ENCODE measurements at places on chromosomes 11 and 22.
A peak's percentile ranks its signal among the peaks of the same experiment; 100 is the strongest.

DNA sequence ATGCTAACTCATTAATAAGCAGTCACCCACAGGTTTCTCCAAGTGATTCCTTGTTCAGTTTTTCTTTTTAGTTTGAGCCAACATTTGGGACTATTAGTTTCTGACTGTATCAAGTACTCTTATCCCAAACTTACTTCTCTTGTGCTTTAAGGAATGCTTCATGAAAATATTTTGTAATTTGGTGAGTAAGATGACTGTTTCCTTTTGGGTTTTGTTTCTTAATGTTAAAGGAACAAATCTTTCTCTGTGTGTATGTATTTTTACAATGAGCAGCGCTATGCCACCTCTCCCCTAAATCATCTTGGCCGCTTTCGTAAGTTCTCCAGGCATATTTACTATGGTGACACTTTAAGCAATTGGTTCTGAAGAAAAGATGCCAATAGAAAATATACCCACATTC, 72.4 kb downstream of the LDLRAD3 start:
- DNase-seq = no peak

DNA sequence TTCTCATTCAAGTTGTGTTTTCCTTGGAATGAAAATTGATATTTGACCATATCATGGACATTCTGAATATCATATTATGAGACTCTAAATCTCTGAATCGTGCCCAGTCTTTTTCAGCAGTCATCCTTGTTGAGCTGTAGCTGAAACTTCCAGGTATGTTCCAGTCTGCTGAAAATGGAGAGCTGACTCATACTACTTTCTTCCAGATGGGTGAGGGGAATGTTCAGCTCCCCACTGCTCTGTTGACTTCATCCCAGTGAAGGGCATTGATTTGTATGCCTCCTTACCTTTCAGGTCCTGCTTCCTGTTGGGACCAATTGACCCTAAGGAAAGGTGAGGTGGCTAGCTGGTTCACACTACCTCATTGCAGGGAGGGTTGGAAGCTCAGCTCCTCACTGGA, 3.5 kb downstream of the OR5P2 start:
- DNase-seq = no peak

GRCh38 chr11:83424376-83425136, 138.4 kb upstream of the CCDC90B start:
- DNase-seq = no peak

DNA sequence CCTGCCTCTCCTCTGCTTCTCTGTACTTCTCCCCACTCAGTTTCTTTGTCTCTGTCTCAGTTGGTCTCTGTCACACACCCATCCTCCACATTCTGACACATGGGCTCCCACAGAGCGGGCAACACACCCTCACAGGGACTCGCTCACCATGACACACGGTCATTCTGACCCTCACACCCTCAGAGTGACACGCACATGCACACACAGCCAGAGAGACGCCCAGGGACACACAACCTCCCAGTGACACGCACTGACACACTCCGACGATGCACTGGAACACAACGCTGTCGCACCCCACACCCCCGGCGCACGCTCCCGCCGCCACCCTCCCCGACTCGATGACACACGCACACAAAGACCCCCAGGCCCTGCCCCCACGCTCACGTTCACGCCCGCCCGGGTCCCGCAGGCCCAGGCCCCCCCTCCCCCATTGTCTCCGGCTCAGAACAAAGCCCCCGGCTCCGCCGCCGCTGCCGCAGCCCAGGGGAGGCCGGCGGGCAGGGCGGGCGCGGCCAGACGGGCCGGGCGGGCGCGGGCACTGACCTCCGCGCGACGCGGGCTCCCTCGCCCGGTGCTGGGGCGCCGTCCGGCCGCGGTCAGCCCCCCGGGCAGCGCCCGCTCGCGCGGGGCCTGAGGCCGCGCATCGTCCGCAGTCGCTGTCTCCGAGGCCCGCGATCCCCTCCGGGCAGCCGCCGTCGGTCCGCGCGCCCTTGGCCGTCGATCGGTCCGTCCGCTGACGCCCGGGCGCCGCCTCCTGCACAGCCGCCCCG, 404 bp downstream of the DCHS1 start:
- no peak for DNase-seq

- no peak for DNase-seq
Measured at GRCh38 chr11:109514313-109515018, 92.5 kb downstream of the C11orf87 start.

- DNase-seq = no peak
Measured at GRCh38 chr11:45348729-45349128, 62.6 kb upstream of the SYT13 start.

DNA sequence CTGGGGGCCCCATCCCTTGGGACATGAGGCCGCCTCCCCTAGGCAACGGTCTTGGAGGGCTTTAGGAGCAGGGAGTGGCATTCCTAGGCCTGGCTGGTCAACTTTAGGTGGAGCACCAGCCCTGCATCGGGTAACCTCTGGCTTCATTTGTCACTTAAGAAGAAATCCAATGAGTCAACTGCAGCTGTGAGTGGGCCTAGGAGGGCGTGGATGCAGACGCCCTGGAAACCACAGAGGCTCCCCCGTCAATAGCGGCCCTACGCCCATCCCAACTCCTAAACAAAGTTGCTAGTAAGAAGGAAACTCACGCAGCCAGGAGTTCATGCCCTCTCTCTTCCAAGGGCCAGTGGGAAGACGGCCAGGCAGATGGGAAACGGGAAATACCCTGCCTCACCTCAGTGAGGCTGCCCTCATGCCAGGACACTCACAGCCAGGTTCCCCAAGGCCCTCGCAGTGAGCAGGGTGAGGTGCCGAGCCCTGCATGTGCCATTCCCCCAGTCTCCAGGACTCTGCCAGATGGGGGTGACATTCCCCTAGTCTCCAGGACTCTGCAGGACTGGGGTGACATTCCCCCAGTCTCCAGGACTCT, 20.8 kb downstream of the BID start:
- no peak for DNase-seq

- DNase-seq = no peak
Measured at GRCh38 chr11:76206327-76207081, at the start of gene WNT11. Gene WNT11 (minus strand): TSS chr11:76206502. CDS start chr11:76206407, 95 bp downstream.

GRCh38 chr11:94649254-94649653, 82.1 kb downstream of the PIWIL4 start:
- no peak for DNase-seq

DNA sequence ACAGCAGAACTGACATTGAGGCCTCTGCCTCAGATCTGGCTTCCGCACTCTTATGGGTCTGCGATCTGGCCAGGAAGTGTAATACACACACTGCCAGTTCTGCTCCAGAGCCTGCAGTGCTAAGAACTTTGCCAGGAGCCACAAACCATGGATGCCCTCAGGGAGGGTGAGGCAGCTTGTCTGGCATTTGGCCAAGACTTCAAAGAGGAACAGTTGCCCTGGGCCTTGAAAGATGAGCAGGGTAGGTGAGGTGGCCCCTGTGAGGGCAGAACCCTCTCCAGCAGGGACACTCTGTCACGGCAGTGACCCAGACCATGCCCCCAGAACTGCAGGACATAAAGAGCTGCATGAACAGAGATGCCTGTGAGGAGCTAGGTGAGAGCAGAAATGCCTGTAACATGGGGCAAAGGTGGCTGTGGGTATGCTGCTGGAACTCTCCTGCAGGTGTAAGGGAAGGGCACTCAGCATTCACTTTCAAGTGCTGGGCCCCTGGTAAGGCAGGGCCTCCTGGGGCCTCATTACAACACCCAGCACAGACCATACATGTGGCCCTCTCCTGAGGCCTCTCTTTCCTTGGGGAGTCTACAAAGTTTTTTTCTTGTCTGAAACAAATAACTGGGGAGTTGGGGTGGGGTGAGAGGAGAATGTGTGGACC, 47.3 kb downstream of the NEU3 start:
- peak; percentile 42 for DNase-seq

DNA sequence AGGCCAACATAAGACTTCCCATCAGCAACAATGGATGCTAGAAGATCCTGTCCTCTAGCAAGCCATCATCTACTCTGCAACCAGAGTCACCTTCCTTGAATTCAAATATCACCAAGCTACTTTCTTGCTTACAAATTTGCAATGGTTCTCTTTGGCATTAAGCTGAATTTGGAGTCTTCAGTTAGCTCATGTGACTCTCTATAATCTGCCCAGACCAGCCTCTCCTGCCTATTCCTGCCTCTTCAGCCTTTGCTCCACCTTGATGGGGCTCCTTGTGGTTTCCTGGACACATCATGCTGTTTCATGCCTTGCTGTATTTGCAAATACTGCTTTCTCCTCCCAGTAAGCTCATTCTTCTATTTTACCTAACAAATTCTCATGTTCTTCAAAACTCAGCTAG, 82.3 kb downstream of the RASSF10 start:
- DNase-seq = no peak
